ENCODE measurements at places on chromosomes 4 and X.
A peak's percentile ranks its signal among the peaks of the same experiment; 100 is the strongest.

DNA sequence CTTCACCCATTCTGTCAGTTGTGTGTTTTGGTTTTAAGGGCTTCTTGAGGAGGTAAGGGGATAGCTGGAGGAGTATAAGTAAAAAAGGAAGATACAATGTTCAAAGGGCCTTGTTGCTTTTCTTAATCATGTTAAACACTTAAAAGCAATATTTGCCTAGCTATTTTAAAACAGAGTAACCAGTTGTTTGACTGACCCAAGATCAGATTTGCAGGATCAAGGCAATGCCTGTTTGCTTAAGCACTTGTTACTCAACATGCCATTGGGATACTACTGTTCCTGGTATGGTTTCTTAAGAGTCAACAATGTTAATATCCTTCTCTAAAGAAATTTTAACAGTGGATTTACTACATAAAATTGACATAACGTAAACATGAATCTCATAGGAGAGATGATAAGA lies 2.6 kb downstream of the DCLK2 start:
- DNase-seq = no peak

- DNase-seq = no peak
Measured at GRCh38 chr4:140581078-140581477, 12.3 kb upstream of the UCP1 start.

GRCh38 chr4:44661940-44662622 lies 10.7 kb upstream of the YIPF7 start:
- DNase-seq = no peak

- no peak for DNase-seq
Measured at GRCh38 chr4:3239998-3240920, 8.7 kb upstream of the MSANTD1 start.

DNA sequence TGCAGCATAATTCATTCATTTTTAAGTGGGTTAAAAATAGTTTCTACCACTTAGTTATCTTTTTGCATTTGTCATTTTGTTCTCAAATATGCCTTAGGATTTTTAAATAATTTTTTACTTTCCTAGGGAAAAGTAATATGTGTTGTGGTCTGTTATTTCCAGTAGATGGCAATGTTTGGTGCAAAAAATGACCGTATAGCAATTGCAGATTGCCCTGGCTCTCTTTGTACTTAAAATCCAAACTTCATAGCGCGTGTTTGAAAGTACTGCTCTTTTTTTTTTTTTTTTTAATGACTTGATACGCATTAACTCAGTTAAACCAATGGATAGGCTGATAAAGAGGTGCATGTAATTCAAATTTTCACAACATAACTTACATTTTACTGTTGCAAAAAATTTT lies 74.4 kb upstream of the RBMX start:
- DNase-seq = no peak

DNA sequence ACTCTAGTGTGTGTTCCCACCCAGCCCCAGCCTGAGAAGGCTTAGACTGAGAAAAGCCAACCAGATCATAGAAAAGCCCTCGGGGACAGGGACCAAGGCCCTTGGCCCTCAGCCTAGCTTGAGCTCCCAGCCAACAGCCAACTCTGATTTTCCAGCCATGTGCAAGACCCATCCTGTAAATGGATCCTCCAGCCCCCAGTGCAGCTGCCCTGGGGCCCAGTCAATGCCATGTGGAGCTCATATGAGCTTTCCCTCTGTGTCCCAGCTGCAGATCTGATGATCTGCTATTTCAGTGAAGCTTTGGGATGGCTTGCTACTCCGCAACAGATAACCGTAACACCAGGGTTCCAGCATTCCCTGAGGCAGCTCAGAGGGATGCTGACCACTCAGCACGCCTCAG lies 40.5 kb upstream of the CDKN2AIP start:
- no peak for DNase-seq

- no peak for DNase-seq
Measured at GRCh38 chr4:3035249-3035648, 39.1 kb downstream of the HTT-AS start.

GRCh38 chrX:46326161-46326560 lies 219.1 kb downstream of the ZNF674 start:
- DNase-seq = no peak

GRCh38 chr4:2767705-2768074 lies 11.6 kb upstream of the TNIP2 start:
- DNase-seq = no peak

DNA sequence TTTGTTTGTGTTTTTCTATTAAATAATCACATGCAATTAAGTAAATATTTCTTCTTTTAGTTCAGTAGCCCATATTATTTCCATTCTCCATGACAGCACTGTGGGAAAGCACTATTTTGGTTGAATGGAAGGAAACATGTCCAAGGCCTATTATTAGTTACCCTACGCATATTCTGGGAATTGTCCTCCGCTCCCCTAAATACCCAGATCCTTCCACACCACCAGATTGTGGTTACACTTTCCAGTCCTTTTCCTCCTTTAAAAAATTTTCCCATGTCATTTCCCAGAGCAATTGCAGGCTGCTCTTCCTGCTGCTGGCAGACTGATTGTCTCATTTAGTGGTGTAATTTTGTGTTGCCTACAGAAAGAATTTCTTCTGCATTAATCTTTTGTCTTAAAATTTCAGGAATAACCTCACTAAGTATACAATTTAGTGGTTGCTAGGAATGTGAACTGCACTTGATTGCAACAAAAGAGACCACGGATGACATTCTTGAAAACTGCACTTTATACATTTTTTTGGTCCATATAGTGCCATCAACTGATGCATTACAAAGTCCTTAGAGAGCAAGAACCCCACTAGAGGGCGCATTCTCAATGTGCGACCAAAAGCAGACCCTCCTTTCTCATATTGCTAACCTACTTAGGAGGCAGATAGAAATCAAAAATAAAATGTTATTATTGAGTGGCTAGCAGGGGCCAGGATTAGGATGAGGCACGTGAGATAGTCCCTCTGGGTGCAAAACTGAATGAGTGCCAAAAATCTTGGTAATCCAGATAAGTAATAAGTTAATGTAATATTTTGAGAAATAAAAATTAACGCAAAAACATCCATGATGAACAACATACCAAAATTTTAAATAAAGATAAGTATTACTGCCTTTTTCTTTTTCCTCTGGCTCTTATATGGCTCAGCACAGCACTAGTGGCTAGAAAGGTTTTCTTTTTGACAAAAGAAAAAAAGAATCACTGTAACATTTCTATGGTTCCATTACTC lies 98.8 kb upstream of the IQCM start:
- peak; percentile 19 for DNase-seq

DNA sequence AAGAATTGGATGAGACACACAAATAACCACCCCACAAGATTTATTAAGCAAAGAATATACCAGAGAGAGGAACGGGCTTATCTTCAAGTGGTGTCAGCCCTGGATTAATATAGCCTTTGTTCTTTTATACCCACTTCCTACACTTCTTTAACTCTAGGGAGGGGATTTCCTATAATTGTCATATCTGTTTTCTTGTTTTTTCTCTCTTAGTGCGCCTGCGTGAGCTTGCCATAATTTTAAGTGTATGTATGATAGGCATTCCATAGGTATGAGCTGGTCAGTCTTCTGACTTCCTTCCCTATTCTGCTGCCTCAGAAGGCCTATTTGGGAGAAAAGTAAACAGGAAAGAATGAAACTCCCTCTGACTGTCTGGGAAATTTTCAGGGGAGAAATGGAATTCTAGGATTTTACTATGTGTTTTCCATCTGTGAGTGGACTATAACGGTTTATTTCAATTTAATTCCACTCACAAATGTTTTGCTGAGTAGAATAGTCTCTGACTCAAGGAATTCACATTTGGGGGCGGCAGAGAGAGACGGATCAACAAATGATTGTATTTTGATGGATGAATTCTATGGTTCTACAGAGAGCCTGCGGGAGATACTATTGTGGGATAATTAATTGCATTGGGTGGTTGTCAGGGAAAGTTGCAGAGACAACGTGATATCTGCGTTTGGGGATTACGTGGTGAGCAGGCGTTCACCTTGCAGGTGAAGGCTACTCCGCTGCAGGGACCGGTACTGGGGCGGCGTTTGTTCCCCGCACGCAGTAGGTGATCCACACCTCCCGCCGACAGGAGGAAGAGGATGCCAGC lies 626 bp upstream of the CEP135 start:
- DNase-seq = peak; percentile 91

- DNase-seq = no peak
Measured at GRCh38 chrX:2192584-2193272, 308.0 kb downstream of the DHRSX start.

DNA sequence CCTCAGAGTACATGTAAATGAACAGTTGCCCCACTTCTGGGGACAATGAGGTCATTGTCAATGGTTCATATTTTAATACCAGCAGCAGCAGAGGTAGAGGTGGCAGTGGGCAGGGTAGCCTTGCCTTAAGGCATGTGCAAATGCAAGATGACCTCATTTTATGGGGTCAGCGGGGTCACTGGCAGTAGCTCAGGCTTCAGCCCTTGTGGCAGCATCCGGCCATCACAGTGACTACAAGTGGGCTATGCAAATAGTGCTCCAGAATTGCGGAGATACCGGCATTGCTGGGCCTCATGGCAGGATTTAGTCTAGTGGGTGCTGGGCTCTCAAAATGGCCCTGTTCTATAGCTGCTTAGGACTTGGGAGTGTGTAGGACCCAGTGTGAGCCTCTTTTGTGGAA lies 144.7 kb downstream of the FAM47A start:
- no peak for DNase-seq

DNA sequence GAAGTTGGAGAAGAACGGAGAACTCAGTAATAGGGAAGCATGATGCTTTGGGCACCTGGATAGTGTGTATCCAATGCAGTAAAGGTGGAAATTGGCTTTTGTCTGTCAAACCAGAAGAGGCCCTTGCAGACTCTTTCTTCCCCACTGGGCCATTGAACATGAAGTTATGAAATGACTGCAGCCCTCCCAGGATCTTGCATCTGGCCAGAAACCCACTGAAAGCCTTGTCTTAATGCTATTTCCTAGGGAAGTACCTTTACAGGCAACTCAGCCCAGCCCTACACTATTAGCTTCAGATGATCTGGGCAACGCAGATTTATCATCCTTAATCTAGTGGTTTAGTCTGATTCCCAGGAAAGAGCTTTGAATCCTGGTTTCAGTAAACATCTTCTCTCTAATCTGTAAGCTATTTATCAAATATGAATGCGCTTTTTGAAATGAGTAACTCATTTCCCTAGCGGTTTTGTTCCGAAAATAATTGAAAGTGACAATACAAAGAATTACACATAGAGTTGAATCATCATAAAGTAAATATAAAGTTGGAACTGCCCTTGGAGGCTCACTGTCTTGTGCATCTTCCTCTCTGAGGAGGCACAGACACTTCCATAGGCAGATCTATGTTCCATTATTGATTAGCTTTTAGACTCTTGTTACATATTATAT lies 464.1 kb downstream of the IDS start:
- no peak for DNase-seq

GRCh38 chrX:40773809-40774208 lies 38.5 kb upstream of the MED14 start:
- DNase-seq = no peak

DNA sequence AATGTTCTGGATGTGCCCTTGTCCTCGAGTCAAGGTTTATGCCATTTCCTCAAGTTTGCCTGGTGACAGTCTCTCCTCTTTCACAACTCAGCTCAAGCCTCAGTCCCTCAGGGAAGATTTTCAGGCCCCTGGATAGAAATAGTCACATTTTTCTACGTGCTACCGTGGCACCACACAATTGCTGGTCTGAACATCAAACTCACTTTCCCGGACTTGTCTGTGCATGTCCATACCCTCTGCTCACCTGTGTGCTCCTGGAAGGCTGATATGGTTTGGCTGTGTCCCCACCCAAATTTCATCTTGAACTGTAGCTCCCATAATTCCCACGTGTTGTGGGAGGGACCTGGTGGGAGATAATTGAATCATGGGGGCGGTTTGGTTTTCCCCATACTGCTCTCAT lies 129.7 kb downstream of the HS3ST1 start:
- no peak for DNase-seq

DNA sequence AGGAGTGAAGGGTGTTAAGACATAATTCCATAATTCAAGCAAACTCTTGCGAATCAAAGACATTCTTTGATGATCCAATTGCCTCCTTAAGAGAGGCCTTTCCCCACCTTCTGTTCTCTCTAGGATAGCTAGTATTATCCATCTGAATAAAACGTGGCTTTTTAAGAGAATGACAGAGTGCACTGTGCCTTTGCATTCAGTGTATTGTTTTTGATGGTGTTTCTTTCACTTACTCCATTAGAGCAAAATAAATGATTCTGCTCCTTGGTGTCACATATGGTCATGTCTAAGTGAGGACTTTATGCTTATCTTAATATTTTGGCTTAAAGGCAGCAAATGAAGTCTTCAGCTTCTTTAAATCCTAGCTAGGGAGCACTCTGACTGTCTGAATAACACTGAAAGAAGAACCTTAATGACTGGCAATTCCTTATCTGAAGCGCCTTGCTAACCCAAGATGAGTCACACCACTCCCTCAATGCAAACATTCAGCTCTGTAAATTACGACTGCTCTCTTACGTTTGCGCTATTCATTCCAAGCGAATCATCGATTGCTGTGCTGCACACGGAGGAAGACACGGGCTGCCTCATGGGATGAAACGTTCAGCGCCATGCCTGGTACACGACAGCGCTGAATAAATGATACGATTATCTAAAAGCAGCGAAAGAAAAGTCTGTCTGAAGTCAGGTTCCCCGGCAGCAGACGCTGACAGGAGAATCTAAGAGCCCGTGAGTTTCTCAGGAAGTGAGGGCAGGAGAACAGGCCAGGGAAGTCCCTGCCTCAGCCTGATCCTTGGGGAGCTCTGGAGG lies 35.1 kb upstream of the GEMIN8 start:
- no peak for DNase-seq

DNA sequence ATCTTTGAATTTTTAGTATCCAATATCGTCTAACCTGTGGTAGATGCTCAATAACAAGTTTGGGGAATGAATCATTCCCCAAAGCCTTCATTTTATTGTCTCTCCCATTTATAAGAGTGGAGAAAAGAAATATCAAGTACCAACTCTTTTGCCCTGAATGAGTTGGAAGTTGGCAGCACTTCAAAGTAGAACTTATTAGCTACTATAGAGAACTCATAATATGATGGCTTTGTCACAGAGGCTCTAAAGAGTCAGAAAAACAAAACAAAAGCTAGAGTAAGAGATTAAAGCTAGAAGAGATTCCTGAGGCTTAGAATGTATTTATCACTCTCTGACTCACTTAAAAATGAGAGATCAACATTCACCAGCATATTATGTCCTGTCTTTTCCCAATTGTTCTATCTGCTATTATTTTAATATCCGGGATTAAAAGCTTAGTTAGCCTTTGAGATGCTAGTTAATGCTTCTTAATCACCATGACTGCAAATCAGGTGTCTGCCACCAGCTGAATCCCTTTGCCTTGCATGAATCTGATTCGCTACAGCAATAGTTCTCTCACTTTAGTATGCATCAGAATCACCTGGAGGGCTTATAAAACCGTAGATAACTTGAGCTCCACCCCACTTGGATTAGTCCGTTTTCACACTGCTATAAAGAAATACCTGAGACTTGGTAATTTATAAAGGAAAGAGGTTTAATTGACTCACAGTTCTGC lies 77.9 kb downstream of the PALLD start:
- no peak for DNase-seq

- DNase-seq = peak; percentile 36
Measured at GRCh38 chr4:185005219-185005819, 13.0 kb upstream of the HELT start.

GRCh38 chrX:116172976-116173375 lies 2.4 kb downstream of the AGTR2 start:
- DNase-seq = no peak

- peak; percentile 50 for DNase-seq
Measured at GRCh38 chr4:138275963-138276621, 33.9 kb upstream of the SLC7A11 start.
